Hepatic stellate cell (primary cell): ENCODE measurements at places on chromosomes 3 and 15.

GRCh38 chr15:29880341-29880740 is 58.1 kb upstream of the TJP1 start:
- no peak for DNase-seq

GRCh38 chr15:48925714-48926223 is 38.0 kb downstream of the SHC4 start:
- peak; percentile 49 for DNase-seq

- DNase-seq: no peak
Measured at GRCh38 chr3:72449551-72449950, 398.7 kb downstream of the SHQ1 start.

DNA sequence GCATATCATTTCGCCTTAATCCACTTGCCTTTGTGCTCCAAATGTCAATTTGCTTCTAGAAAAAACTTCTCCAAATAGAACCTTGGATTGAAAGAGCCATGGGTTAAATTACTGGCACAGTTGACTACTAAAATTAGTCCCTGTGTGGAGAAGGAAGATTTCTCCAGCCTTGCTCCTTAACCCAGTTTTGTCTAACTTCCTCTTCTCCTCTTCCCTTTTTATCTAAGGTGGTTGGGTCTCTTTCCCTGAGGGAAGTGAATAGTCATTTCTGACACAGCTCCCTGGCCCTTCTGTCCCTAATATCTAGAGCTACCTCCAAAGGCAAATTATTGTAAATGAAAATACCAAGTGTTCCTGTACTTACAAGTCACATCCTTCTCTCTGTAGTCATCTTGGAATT is 527.9 kb upstream of the TBL1XR1 start:
- DNase-seq: no peak

DNA sequence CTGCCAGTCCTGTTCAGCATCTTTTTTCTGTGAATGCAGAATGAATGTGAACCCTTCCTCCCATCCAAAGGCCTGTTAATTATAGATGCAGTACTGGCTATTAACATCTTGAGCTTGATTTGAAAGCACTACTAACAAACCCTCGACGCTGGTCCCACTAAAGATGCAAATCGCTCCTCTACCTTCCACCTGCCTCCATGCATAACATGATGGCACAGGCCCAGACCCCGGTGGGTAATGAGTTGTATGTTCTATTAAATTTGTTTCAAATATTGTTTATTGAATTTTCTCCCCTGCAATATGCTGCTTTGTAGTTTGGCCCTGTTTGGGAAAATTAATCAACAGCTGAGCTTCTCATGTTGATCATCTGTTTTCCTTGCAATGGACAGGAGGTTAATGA is 69.3 kb downstream of the RAB11A start:
- no peak for DNase-seq

- DNase-seq: no peak
Measured at GRCh38 chr3:126488886-126489569, 13.3 kb upstream of the ZXDC start.

DNA sequence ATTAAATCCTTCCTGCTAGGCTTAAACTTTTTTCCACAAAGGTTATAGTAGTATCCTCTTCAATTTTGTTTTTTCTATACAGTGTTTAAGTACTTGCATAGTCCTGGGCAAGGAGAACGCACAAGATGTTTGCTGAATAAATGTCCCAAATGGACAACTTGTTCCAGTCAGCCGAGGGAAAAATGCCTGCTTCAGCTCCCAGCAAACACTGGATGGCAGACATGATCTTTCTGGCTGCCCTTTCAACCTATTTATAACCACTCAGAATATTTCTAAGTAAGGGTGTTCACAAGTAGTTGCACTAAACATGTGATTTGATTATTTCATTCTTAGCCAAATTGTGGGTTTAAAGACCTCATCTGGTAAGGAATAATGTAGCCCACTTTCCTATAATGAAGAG is 29.8 kb downstream of the GNB4 start:
- DNase-seq: peak; percentile 23

GRCh38 chr3:34727700-34728099 is 911.6 kb upstream of the ARPP21 start:
- no peak for DNase-seq

- DNase-seq: no peak
Measured at GRCh38 chr15:48354694-48355303, 23.6 kb downstream of the DUT start.

DNA sequence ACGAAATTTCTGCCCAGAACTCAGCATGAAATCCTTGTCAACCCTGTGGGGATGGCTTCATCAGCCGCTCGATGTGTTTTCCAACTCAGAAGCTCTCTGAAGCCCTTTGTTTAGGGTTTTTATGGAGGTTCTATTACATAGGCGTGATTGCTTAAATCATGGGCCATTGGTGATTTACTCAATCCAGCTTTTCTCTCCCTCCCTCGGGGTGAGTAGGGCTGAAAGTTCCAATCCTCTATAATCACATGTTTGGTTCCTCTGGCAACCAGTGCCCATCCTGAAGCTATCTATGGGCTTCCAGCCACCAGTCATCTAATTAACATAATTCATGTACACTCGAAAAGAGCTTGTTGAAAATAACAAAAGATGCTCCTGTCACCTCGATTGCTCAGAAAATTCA is 51.6 kb downstream of the GATM start:
- no peak for DNase-seq

DNA sequence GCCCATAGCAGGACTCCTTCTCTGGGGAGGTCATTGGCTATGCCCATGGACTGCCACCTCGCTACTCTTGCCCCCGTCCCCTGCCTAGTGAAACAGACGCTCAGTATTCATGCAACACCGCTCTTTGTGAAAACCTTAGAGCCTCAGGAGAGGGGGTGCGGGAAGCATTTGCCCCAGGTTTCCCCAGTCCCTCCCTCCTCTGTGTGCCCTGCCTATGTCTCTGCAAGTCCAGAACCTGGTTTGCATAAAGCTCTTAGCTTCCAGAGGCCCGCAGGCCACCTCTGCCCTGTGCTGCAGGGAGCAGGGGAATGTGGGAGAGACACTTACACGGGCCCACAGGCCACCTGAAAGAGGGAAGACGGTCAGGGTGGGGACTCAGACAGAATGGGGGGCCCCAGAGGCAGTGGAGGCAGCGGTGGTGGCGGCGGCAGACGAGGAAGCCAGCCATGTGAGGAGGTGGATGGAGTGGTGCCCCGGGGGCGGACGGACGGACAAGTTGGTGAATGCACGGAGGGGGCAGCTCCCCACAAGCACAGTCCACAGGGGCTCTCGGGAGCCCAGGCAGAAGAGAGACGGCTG is 33.8 kb upstream of the CTSH start:
- no peak for DNase-seq

GRCh38 chr3:123028233-123028828 is 768 bp upstream of the SEMA5B start:
- DNase-seq: peak; percentile 73

DNA sequence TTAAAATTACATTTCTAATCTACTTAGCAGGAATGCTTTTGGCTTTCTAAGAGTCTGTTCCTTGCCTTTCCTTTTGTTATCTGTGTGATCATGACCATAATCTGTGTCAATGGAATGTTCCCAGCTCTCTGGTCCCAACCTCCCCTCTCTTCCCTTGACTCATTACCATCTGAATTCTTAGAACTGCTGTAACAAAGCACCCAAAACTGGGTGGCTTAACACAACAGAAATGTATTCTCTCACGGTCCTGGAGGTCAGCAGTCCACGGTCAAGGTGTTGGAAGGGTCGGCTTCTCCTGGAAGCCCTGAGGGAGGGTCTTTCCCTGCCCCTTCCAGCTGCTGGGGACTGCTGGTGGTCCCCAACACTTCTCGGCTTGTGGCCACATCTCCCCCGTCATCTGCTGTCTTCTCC is 81.1 kb downstream of the LRRK1 start:
- DNase-seq: no peak

- DNase-seq: no peak
Measured at GRCh38 chr3:196985954-196986885, 17.6 kb upstream of the PIGZ start.

DNA sequence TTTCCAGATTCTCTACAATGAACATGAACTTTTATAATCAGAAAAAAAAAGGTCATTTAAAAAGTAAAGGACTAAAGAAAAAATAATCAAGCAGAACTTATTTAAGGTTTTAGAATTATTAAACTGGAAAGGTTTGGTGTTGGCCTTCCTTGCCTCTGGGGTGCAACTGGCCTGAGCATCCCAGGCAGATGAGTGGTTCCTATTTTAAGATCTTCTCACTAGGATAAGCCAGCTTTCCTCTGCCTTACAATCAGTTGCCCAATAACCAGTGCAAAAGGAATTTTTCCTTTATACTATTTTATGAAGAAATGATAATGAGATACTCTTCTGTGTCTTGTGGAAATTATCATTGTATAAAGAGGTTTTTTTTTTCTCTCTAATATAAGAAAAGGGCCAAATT is 56.6 kb downstream of the SEC22A start:
- DNase-seq: no peak

DNA sequence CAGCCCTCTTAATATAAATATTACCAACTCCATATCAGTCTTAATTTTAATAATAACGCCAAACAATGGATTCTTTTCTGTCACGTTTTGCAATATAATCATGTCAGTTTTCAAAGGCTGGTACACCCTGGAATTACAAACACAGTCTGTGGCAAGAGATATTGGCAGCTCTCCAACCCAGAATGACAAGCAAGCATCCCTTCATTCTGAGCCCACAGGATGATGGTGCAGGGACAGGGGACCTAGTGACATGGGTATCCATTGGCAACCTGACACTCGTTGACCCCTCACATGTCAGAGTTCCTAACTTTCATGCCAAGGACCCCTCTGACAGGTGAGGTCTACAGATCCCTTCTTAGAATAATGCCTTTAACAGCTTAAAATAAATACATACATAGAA is 154.5 kb upstream of the TSC22D2 start:
- DNase-seq: no peak

DNA sequence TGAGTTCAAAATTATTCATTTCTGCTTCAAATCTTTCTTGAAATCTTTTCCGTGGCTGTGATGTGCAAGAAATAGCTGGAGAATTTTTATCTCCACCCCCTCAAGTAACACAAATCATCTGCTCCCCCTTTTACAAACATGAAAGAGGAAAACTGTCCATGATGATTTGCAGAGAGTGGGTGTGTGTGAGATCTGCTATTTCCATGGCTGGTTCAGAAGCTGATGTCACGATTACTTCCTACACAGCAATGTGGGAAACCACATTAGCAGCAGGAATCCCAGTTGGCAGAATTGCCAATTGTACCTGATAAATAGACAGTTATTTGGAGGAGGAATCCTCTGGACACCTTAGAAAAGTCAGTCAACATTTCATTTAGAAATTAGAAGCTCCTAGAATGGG is 75.2 kb upstream of the GRM7 start:
- DNase-seq: no peak

- DNase-seq: no peak
Measured at GRCh38 chr15:79128556-79128955, 38.0 kb upstream of the RASGRF1 start.

GRCh38 chr3:6723205-6723604 is 137.7 kb upstream of the GRM7 start:
- no peak for DNase-seq

DNA sequence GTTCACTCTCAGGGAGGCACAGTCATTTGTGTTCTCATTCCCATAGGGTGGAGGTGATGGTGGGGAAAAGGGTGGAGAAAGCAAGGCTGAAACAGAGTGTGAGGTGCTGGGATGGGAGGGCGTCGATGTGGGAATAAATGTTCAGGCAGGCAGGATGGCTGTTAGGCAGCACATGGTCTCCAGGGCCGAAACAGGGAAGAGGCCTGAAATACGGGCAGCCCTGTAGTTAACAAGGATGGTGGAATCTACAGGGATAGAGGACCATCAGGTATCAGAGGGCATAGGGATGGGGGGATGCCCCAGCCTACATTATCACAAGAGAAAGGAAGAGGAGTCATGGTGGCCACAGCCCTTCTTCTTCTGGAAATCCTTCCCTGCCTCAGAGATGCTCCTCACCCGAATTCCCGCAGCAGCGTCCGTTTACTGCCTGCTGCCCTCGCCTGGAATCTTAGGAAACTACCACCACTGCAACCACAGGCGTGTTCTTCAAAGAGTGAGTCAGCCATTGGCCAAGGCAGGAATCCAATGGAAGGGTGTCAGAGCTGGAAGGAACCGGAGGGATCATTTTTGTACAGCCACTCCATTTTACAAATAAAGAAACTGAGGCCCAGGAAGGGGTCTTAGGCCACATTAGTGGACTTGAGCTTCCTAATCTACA is 49.7 kb upstream of the POMGNT2 start:
- DNase-seq: peak; percentile 73

DNA sequence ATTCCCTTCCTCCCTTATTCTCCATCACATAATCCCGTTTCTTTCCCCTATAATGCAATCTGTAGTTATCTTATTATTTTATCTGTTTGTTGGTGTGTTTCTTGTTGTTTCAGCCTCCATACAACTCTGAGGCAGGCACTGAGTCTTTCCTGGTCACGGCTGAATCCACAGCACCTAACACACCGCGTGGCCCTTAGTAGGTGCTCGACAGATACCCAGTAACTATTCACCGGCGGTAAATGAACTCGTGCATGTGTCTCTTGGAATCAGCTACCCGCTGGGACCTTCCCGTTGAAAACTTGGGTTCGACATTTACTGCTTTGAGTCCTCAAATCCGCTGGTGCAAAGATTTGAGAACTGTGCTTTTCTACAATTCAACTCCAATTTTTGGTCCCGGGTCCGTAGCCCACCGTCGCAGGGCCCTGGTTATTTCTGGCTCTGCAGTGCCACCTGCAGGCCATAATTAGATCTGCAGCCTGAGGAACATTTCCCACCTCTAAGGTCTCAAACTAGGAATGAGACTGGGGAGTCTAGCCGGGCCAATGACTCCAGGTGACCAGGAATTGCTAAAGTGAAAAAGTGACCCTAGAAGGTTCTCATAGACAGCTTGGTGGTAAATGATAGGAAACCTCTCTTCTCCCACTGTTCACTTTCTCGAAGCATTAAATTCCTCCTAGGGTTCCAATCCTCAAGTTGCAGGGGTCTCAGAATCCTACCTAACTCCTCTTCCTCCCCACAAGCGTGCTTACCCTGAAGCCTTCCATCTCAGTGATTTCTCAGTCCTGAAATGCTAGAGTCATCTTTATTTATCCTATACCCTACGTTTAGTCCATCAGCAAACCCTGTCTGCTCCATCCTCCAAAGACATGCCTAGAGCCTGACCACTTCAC is 40.0 kb upstream of the TRH start:
- DNase-seq: peak; percentile 45

DNA sequence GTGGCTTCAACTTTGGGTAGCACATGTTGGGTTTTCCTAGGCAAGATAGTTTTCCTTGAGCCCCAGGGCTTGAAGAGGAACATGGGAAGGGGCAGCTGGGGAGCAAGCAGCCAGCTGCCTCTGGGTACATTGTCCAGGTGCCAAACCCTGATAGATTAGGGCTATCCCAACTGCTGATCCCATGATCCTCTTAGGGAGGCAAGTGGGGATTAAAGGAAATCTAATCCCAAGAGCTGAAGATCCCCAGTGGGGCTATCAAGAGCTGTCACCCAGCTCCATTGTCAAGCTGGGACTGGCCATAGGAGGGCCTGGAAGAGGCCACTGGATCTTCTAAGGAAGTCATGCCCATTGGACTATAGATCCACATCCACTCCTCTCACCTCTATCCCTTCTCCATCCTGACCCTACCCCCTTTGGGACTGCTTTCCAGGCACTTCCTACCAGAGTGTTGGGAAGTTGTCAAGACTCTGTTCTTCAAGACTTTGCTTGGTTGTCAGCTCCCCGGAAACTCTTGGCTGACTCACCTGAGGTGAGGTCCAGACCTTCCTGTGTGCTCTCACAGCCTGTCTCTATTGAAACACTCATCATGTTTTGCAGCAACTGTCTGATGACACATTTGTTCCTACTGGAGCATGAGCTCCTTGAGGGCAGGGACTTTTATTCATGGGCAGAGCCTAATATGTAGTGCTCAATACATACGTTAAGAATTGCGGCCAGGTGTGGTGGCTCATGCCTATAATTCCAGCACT is 5.9 kb downstream of the CAMK2N2 start:
- no peak for DNase-seq
